CD4-positive, alpha-beta T cell (primary cell): ENCODE measurements at places on chromosomes 3 and 15.

DNA sequence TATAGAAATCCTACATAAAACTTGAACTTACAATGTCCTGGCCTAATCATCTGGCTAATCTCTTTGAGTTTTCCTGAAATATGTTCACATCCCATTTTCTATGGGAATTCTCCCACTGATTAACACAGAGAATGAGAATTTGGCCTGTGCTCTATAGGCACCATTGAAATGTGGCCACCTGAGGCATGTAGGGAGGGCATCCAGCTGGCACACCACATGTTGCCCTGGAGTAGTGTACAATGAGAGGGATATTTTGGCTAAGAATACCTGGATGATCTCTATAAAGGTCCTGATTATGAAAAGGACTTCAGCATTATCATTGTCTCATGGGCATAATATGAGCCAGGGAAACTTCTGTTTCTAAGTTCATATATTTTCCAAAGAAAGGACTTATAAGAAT is 324.0 kb downstream of the ZBTB20 start:
- H3K36me3 ChIP-seq: no peaks in the 10 kb centered on the region
- H3K4me1 ChIP-seq: no peaks in the 10 kb centered on the region
- DNase-seq: no peak

GRCh38 chr3:102299125-102299877 is 135.5 kb upstream of the ZPLD1 start:
- no peaks in the 10 kb centered on the region for H3K36me3 ChIP-seq
- no peak overlapping the region for H3K4me3 ChIP-seq
- DNase-seq: no peak
- H3K27ac ChIP-seq: no peak overlapping the region
- H3K27me3 ChIP-seq: peaks cover 9% of the 10 kb centered on the region

DNA sequence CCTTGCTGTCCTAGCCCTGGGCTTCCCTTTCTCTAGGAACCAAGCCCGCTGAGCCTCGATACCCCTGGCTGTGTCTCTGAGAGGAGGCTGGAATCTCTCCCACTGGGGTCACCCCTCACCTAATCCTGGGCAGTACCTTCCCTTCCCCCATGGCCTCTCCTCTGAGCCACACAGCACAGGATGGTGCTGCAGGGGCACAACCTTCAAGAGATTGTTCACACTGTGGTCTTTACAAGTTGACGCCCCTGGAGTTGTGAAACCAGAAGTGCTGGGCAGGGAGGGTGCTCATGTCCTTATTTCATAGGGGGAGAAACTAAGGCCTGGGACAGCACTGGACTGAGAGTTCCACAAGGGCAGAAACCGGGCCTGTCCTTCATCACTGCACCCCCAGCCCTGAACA is 70.9 kb upstream of the TMEM115 start:
- H3K4me1 ChIP-seq: peaks cover 6% of the 10 kb centered on the region
- H3K36me3 ChIP-seq: no peaks in the 10 kb centered on the region
- H3K27ac ChIP-seq: no peak overlapping the region
- H3K27me3 ChIP-seq: no peaks in the 10 kb centered on the region

- H3K27me3 ChIP-seq: peaks cover 5% of the 10 kb centered on the region
- peak; percentile 30 for DNase-seq
- H3K36me3 ChIP-seq: no peaks in the 10 kb centered on the region
- H3K27ac ChIP-seq: no peak overlapping the region
- peaks cover 7% of the 10 kb centered on the region for H3K4me1 ChIP-seq
- H3K4me3 ChIP-seq: no peak overlapping the region
These were observed 58.3 kb downstream of the HES1 start for GRCh38 chr3:194194051-194194756.

DNA sequence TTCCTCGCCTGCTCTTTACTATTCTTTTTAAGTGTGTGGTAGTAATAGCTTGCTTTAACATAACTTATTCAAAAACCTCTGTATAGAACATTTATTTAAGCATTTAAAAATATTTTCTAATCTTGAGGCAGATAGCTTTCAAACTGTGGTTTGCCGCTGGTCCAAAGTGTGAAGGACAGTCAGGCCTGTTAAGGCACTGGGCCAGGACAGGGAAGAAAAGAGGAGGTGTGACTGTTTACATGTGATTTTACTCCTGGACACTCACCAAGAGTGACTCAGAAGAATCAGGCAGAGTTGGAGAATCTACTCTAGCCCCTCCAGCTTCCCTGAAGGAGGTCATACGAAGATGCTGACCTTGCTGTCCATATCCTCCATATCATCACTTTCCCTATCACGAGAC is 44.7 kb downstream of the CEP152 start:
- H3K27me3 ChIP-seq: no peaks in the 10 kb centered on the region
- DNase-seq: no peak
- peaks cover 39% of the 10 kb centered on the region for H3K36me3 ChIP-seq
- no peaks in the 10 kb centered on the region for H3K4me1 ChIP-seq
- no peak overlapping the region for H3K4me3 ChIP-seq
- no peak overlapping the region for H3K27ac ChIP-seq

GRCh38 chr15:67172172-67172571 is 82.3 kb downstream of the AAGAB start:
- no peak overlapping the region for H3K27ac ChIP-seq
- no peak overlapping the region for H3K4me3 ChIP-seq
- H3K36me3 ChIP-seq: peaks cover 93% of the 10 kb centered on the region
- DNase-seq: no peak

- no peaks in the 10 kb centered on the region for H3K27me3 ChIP-seq
- no peaks in the 10 kb centered on the region for H3K36me3 ChIP-seq
- no peaks in the 10 kb centered on the region for H3K4me1 ChIP-seq
- no peak for DNase-seq
These were observed 34.5 kb downstream of the PRICKLE2 start for GRCh38 chr3:64190517-64191515.

DNA sequence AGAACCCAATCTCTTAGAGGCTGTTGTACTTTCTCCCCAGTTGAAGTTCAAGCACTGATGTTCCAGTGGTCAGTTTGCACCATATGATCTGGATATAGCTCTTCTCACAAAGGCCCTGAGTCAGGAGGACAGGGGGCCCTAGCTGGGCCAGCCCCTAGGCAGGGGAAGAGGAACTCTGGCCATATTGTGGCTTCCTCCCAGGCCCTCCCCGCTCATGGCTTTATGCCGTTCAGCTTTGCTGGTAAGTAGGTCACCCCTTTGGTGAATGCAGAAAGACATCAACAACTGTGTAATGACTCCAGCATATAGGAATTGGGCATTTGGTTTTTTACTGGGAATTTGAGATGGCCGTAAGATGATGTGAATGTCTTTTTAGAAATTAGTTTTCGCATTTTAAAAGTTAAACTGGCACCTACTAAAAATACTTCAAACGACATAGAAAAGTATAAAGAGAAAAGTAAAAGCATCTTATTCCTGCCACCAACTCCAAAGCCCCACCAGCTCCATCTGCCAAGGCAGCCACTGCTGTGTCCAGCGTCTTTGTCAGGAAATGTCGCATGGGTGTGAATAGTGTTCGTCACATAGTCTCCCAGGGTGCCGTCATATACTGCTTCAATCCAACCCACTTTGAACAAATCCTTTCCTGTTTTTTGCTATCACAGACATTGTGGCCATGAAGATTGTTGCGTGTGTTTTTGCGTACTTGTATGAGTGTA is 25.3 kb downstream of the CCR9 start:
- no peaks in the 10 kb centered on the region for H3K36me3 ChIP-seq
- H3K27ac ChIP-seq: no peak overlapping the region
- H3K27me3 ChIP-seq: no peaks in the 10 kb centered on the region

DNA sequence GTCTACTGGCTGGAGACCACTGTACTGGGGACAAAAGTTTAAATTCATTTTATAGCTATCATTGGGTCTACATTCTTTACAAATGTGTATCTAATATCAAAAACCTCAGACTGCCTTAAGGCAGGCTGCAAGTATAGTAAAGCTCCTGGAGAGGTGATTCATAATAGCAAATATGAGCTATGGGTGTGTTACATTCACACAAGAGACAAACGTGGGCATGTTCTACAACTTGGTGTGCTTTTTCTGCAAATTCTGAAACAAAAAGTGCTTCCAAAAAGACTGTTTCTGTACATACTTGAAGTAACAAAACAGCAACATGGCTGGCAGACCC is 1101.4 kb downstream of the ROBO1 start:
- no peak for DNase-seq
- H3K36me3 ChIP-seq: no peaks in the 10 kb centered on the region
- H3K27me3 ChIP-seq: no peaks in the 10 kb centered on the region
- no peak overlapping the region for H3K4me3 ChIP-seq

GRCh38 chr3:10002951-10003350 is 16.3 kb upstream of the EMC3 start:
- peaks cover 6% of the 10 kb centered on the region for H3K36me3 ChIP-seq
- no peak overlapping the region for H3K4me3 ChIP-seq

- no peak for DNase-seq
- no peaks in the 10 kb centered on the region for H3K4me1 ChIP-seq
These were observed 47.1 kb downstream of the USF3 start for GRCh38 chr3:113649174-113649845.

- no peak overlapping the region for H3K4me3 ChIP-seq
- H3K27me3 ChIP-seq: no peaks in the 10 kb centered on the region
- DNase-seq: no peak
- no peak overlapping the region for H3K27ac ChIP-seq
These were observed 40.5 kb downstream of the SOX2 start for GRCh38 chr3:181752202-181752671.

GRCh38 chr3:150249779-150250470 is 158.2 kb upstream of the TSC22D2 start:
- no peaks in the 10 kb centered on the region for H3K36me3 ChIP-seq
- DNase-seq: no peak
- no peaks in the 10 kb centered on the region for H3K4me1 ChIP-seq
- no peaks in the 10 kb centered on the region for H3K27me3 ChIP-seq
- H3K4me3 ChIP-seq: no peak overlapping the region

DNA sequence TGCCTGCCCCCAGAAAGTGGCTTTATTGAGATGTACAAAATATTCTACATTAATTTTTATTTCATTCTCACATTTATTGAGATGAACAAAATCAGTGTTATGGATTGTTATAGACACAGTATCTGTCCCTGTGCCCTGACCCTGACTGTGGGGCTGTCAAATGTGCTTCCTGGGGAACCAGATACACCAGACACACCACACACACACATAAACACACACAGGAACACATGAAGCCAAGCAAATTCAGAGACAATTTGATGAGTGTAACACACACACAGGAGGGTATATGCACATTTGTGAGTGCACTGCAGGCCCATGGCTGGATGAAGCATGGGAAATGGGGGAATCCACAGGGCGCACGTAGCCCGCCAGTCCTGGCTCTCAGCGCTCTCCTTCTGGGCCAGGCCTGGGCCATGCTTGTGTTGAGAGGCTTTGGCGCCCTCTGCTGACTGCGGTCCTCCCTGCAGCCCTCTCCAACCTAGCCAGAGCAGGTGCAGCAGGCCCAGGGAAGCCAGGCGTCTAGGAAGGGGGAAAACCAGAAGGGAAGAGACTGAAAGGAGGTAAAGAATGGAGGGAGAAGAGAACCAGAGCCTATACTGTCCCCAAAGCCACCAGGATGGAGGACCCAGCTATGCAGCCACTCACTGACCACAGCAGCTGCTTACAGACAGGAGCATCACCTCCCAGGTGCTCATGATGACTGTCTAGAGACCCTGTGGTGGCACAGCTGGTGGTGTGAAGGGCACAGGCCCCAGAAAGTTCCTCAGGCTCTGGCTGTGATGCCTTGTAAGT is 18.0 kb upstream of the LOXL1 start:
- peak; percentile 65 for DNase-seq
- no peaks in the 10 kb centered on the region for H3K36me3 ChIP-seq
- no peak overlapping the region for H3K4me3 ChIP-seq
- H3K27ac ChIP-seq: no peak overlapping the region
- H3K27me3 ChIP-seq: no peaks in the 10 kb centered on the region

DNA sequence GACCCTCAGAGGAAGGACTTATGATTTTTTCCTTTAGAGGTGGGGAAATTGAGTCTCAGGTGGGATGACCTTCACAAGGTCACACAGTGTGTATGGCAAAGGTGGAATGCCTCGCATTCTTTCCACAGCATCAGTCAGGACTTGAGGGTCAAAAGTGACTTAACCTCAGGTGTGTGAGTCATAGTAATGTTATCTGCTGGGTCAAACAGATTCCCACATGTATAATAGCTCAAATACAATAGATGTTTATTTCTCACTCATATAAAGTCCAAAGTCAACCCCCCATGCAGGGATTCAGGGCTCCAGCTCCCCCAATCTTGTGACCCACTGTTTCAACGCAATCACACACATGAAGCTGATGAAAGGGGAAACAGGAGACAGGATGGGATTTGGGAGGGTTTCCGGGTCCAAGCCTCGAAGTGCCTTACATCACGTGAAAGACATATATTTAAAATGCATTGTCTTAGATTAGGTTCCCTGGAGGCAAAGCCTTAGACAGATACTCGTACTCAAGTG is 34.0 kb upstream of the CCDC174 start:
- H3K27me3 ChIP-seq: peaks cover 4% of the 10 kb centered on the region
- no peak for DNase-seq
- H3K4me1 ChIP-seq: no peaks in the 10 kb centered on the region
- no peak overlapping the region for H3K4me3 ChIP-seq
- no peak overlapping the region for H3K27ac ChIP-seq

GRCh38 chr3:14503706-14504065 is 36.5 kb downstream of the GRIP2 start:
- no peak overlapping the region for H3K27ac ChIP-seq
- no peaks in the 10 kb centered on the region for H3K27me3 ChIP-seq
- peaks cover under 1% of the 10 kb centered on the region for H3K4me1 ChIP-seq

DNA sequence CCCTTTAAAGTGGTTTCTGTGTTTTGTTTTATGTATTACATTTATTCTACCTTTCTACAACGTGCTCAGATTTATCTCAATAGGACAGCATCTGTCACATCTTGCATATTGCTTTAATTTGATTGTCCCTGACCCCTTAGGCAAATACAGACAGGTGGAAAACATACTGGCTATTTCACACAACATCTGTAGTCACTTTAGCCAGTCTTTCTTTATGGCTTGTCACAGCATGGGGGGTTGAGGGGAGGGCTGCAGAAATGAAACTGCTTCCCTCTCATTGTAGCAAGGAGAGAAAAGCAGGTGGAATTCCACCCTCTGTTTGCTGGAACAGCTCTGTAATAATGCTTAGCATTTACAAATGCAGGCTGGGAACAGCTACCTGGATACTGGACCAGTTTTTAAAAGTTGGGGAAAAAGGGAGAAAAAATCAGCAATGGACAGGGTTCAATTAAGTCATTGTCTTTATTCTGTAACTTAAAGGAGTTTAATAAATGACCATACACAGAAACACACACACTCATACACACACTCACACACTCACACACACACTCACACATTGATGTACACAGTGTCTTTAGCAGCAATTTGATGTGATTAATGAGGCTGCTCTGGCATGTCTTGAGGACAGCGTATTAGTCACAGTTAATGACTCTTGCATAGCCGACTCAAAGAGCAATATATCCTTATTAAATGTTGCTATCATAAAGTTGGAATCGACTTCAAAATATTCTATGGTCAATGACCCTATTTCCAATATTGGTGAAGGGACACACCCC is 283.7 kb upstream of the GBE1 start:
- no peak overlapping the region for H3K4me3 ChIP-seq
- DNase-seq: no peak
- H3K27ac ChIP-seq: no peak overlapping the region
- no peaks in the 10 kb centered on the region for H3K36me3 ChIP-seq
- no peaks in the 10 kb centered on the region for H3K27me3 ChIP-seq
- no peaks in the 10 kb centered on the region for H3K4me1 ChIP-seq

DNA sequence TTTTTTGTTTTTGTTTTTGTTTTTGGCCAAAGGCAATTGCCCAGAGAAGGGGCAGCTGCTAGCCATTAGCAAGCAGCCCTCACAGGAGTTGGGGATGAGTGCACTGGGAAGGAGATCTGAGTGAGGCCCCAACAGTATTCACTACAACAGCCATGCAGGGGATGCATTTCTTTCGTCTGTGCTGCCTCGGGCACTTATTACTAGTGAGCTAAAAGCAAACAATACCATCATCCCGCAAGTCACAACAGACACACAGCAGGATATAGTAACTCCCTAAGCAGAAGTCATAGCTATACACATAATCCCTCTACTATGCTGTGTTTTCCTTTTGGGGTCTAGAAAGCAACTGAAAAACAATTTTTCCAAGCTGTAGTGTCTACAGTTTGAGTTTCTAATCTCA is 27.2 kb downstream of the CRTAP start:
- peaks cover 20% of the 10 kb centered on the region for H3K36me3 ChIP-seq
- no peaks in the 10 kb centered on the region for H3K4me1 ChIP-seq
